ENCODE measurements at places on chromosomes 7 and 10.

DNA sequence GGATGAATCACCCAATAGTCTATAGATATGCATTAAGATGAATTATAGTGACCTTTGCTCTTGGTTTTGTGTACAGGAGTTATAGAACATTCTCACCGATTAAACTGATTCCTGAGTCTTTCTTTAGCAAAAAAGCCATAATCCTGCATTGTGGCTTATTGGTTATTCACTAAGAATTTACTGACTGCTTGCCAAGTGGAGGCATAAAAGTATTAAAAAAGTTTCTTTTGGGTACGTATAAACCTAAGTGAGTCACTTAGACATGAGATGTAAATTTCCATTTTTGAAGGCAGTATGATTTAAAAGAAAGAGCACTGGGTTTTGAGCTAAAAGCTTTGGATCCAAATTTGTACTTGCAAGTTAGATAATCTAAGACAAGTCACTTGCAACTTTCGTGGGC, 100.7 kb downstream of the CDK6 start:
- peak; percentile 26 for DNase-seq

DNA sequence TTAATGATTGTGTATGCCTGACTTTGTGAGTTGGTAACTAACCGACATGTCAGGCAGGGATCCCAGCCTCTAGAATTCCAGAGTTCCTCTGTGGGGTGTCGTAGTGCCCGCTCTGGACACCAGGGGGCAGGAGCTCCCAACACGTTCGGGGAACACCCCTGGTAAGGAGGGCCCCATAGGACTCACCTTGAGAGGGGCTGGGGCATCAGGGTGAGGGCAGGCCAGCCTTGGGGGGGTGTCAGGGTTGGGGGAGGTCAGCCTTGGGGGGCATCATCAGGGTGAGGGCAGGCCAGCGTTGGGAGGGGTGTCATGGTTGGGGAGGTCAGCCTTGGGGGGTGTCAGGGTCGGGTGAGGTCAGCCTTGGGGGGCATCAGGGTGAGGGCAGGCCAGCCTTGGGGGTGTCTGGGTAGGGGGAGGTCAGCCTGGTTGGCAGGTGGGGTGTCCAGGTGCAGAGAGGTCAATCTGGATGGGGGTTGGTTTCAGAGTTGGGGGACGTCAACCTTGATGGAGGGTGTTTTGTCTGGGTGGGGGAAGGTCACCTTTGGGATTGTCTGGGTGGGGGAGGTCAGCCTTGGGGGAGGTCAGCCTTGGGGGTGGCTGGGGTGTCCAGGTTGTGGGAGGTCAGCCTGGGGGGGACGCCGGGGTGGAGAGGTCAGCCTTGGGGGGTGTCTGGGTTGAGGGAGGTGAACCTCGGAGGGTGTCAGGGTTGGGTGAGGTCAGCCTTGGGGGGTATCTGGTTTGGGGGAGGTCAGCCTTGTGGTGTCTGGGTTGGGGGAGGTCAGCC, 45.6 kb upstream of the SUN1 start:
- DNase-seq, result peak; percentile 93

DNA sequence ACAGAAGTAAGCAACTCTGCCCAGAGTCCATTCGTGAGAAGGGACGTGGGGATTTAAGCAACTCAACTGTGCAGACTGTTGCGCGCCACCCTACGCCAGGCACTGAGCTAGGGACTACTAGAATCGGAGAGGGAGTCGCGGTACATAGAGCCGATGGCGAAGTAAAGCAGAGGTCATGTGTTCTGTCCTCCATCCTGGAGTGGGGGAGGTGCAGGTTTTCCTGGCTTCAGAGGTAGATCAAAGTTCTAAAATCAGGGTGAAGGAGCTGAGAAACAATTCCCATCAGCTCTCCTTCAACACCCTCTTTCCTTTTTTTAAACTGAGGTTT, 23.2 kb downstream of the SLC35G1 start:
- DNase-seq, result no peak

DNA sequence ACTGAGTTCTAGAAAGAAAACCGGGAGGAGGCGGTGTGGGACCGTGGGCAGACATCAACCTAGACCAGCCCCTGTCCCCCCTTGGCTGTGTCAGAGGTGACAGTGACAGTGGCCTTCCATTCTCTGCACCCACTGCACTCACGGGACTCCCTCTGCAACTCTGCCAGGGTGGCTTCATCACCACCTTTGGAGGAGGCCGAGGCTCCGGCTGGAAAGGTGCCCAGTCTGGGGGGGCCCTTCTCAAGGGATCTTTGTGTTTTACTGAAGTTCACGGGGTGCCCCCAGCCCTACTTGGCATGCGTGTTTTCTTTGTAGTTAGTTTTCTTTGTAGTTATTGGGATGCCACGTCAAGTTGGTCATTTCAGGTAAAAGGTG, 417.6 kb downstream of the DNAJB6 start:
- no peak for DNase-seq

- DNase-seq, result peak; percentile 31
Measured at GRCh38 chr10:119896937-119897770, 4.6 kb downstream of the SEC23IP start.

DNA sequence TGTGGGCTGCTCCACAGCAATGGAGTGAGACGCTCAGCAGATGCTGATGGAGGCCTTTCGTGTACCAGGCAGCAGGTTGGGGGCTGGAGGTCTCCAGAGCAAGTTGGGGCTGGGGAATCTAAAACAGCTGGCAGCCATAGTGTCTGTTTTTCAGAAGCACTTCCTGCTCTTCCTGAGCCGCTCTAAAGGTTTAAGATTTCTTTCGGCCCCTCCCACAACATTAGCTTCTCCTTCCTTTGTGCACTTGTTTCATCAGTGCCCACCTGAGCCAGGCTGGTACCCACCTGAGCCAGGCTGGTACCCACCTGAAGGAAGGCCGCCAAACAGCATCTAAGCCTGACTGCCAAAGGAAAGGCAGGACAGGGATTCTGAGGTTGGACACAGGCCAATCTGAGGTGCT, 18.4 kb upstream of the WAPL start:
- DNase-seq, result no peak

DNA sequence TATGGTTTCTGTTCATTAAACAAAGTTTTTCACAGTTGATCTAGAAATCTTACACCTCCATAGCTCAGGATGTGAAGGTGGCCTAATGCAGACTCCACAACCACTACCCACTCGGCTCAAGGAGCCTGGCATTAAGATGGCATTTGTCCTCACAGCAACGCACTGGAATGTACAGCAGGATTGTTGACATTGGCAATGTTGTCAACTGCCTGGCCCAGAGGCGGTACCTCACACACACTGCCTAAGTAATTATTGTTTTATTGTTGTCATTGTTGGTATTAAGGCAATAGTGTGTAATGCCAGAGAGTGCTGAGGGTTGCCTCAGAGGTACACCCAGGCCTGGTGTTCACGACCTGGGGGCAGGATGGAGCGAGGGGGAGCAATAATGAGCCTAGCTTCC, 38.3 kb downstream of the LRRC18 start:
- no peak for DNase-seq

DNA sequence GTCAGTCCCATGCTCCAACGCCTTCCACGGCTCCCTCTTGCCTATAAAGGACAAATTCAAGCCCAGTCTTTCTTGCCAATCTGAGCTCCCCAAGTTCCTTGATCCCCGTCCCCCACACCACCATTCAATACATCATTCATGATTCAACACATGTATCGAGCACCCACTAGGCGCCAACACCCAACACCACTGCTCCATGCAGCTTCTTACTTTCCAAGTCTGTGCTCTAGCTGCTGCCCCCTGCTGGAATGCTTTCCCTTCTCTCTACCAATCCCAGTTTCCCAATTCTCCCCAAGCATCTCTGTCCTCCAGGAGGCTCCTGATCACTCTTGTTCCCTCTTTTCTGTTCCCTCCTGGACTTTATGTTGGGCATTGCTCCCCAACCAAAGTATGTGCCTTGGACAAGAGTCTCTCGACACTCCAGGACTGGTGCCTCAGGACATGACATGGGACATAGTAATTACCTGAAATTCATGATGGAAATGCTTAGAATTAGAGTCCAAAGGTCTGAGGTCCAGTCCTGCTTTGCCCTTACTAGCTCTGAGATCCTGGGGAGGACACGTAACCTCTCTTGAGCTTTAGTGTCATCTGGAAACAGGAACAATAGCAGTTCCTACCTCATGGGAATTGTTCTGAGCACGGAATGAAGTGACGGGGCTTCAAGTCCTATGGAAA, 172.7 kb downstream of the NEURL1 start:
- DNase-seq, result peak; percentile 55

GRCh38 chr7:141956084-141956483, 9.3 kb upstream of the CLEC5A start:
- no peak for DNase-seq

DNA sequence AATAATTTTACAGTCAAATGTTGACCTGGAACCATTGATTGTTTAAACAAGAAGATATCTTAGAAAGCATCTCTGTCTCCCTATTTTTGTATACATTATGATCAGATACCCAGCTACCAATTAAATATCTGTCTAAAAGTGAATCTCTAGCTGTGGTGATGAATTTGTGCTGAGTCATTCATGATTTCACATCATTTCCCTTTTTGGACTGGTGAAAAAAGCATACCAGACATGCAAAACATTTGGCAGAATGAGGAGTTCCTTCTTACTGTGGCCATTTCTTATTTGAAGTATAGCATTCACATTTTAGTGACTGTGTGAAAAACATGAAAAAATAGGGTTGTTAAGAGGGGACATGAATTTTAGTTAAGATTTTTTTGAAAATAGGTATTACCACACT, 98.0 kb upstream of the GATA3 start:
- peak; percentile 74 for DNase-seq

GRCh38 chr10:130884456-130884855, 427.1 kb downstream of the TCERG1L start:
- no peak for DNase-seq

DNA sequence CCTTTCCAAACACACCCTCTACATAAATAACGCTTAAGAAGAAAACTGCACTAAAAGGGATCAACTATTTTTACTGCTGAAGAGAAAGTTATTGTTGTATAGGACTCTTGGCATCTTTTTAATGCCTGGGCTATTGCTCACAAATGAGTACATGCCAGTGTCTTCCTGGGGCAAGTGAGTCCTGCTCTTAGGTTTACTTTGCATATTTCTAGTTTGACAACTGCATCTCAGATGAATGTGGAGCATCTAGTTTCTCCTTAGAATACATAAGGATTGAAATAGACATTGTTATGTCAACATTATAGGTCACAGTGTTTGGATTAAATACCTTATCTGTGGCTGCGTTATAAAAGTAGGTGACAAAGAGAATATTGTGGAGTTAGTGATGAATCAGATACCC, 44.5 kb downstream of the PSMC2 start:
- no peak for DNase-seq

DNA sequence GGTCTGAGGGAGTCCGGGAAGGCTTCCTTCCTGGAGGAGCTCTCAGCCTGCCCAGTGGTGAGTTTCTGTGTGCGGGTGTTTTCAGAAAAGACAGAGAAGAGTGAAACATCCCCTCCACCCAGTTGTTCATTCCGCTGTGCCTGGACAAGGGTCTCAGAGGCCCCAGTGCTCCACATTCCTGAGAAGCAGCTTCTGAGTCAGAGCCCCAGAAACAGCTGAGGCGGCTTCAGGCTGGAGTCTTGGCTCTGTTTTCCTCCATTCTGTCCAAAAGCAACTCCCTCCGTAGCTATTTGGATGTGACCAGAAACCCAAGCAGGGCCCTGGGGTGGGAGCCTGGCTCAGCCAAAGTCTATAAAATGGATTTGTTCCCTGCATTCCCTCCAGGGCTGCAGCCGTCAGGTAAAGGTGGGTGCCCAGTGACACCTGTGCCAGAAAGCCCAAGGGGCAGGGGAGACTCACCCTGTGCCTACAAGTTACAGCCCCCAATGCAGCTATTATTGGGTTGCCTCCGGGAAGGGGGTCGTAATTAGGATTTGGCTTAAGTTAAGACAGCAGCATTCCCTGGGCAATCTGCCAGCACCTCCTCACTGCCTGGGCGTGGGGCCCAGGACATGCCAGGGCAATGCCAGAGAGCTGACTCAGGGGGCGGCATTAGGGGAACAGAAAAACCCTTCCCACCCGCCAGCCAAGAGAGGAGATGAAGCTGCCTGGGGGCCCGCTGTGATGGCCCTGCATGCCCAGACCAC, 13.1 kb upstream of the CAMK2G start:
- peak; percentile 85 for DNase-seq

GRCh38 chr10:91033324-91033950, 112.5 kb upstream of the ANKRD1 start:
- no peak for DNase-seq

DNA sequence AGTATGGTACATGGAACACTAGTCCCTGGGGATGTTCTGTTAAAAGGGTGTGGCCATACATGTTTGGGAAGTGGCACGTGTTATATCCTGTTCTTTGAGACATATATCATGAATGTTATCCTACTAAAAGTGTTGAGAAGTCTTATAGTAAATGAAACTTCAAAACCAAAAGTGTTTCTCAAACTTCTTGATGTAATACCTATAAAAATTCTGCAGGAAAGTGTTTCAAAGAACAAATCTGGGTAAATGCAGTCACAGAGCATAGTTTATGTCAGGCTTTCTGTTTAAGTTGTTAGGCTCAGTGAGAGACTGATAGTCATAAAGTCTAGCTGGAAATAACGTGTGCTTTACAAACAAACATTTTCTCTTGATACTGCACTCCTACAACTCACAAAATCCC, 273.7 kb downstream of the KIF20B start:
- DNase-seq, result no peak

- DNase-seq, result no peak
Measured at GRCh38 chr7:107505997-107506673, 36.3 kb downstream of the GPR22 start.

DNA sequence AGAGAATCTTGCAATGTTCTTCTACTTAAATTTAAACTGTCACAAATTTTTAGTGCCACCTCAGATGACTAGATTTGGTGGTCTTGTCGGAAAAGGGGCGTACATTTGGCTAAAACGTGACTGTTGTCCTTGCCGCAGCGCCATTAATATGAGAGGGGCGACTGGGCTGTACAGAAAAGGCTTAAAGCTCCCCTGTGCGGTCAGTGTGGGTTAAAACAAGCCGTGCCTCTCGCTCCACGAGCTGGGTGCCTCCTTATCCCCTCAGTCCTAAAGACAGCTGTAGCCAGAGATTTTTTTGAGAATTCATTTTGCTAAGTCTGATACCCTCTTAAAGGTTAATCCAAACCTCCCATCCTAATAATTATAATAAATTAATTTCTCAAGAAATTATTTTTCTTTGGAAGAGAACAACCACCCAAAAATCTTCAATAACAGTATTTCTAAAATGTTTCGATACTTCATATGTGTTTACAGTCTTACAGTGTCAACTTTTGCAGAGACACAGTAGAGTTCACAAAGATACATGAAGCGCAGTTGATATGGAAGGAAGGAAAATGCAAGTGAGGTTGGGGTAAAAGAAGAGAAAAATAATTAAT, 68.6 kb downstream of the C7orf25 start:
- DNase-seq, result peak; percentile 80

Measured in AG20443 (cell line).